ENCODE measurements at places on chromosomes 7 and 10.
A peak's percentile ranks its signal among the peaks of the same experiment; 100 is the strongest.

- no peak for DNase-seq
Measured at GRCh38 chr7:88091988-88092675, 127.7 kb downstream of the SRI start.

- peak; percentile 24 for DNase-seq
Measured at GRCh38 chr10:13707156-13707881, 120.6 kb downstream of the PRPF18 start.

GRCh38 chr10:48480397-48481374, 124.2 kb downstream of the ARHGAP22 start:
- no peak for DNase-seq

- DNase-seq = no peak
Measured at GRCh38 chr7:149498811-149499210, 1.2 kb upstream of the ZNF746 start.

GRCh38 chr10:98138031-98138430, 3.6 kb downstream of the R3HCC1L start:
- no peak for DNase-seq

DNA sequence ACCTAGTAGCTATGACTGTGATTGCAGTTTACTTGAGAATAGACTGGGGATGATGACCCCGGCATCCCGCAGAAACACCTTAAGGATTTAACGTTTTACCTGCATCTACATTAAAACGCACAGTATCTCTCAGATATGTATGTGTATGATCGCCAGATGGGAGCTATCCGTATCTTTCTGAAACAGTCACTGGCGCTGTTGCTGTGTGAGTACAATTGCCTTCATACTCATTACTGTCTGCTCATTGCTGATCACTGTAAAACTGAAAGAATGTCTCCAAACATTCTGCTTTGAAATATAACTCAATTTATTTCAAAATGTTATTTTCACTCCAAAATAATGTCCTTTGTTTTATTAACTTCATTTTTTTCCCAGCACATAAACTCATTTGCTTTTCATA, 388.9 kb upstream of the AKR1E2 start:
- DNase-seq = no peak

DNA sequence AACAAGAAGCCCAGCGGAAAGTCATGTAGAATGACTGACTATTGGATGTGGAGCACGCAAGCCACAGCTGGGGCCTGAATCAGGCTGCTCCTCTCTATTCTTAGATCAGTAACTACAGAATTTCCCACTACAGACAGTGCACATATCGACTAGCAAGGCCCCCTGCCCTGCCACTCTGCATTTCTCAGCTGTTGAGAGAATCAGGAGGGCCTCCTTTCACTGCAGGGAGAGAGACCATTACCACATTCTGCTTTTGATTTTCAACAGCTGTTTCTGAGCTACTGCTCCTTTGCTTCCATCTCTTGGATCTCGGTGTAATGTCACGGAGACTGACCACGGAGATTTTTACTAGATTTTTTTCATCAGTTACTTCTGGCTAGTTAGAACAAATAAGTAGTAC, 73.8 kb downstream of the PON1 start:
- no peak for DNase-seq

DNA sequence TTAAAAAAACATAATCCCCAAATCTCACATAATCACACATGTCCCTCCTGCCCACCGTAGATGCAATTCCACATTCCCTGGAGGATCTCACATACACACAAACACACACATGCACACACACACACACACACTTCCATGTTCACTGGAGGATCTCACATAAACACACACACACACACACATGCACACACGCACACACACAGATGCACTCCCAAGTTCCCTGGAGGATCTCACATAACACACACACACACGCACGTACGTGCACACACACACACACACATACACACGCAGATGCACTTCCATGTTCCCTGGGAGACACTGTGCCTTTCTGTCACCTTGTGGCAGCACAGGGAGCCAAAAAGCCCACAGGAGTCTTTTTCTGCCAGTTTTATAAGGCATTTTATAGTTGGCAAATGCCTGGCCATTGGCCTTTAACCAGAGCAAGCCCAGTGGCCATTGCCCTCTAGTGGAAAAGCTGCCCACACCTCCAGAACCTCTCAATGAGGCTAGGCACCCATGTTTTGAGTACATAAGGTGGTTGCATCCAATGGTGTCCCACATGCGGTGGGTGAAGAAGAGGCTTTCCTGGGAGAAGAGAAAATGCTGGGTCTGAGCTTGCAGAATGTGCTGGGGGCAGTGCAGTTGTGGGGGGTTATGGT, 115.4 kb upstream of the ACBD5 start:
- no peak for DNase-seq
